Activated CD4-positive, alpha-beta T cell treated with anti-CD3 and anti-CD28 coated beads, Interleukin-2, amount 50 U/mL, for 1 hour (primary cell): ENCODE measurements at places on chromosomes 6 and 20.

DNA sequence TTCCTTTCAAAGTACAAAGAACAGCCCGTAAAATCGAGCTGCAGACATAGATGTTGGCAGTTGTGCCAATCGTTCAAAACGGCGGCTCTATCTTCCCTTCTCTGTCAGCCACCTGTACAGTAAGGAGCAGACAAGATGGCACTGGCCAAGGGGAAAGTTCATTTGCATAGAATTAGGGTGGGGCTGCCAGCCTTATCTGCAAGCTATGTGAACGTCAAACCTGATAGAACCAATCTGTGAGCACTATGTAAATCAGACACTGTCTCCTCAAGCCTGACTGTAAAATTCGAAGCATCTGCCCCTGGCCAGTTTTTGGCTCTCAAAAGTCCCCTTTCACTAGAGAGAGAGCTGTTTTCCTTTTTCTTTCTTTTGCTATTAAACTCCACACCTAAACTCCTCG, 374.5 kb downstream of the EPM2A start:
- no peak for DNase-seq

DNA sequence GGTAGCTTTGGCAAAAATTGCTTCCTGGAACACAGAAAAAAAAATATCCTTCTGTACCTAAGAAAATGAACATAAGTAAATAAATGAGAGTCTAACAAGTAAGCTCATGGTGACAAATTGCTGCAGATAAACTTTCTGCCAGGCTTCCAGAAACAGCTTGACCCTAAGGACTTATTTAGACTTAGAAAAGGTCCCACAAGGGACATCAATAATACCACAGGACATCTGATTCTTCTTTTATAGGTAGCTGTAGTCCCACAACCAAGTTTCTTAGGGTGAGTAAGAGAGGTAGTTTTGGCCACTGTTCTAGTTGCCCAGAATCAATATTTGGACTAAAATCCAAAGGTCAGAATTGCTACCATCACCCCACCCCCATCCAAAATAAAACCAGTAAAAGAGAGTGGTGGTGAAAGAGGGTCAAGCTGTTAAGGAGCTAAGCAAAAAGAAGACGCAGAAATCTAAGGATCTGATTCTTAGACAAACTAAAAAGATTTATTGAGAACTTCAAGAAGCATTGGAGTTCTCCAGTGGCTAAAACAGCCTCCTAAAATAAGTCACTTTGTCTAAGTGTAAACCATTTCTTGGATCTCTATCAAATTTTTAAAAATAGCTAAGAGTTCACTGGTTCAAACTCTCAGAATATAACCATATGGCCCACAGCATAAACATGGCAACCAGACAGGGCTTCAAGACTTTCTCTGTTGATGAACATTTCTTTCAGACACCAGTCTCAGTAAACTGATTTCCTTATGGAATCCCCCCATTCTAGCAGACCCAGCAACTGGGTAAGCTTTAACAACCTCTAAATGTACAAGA, 180.6 kb downstream of the PTPRK start:
- DNase-seq, result no peak

DNA sequence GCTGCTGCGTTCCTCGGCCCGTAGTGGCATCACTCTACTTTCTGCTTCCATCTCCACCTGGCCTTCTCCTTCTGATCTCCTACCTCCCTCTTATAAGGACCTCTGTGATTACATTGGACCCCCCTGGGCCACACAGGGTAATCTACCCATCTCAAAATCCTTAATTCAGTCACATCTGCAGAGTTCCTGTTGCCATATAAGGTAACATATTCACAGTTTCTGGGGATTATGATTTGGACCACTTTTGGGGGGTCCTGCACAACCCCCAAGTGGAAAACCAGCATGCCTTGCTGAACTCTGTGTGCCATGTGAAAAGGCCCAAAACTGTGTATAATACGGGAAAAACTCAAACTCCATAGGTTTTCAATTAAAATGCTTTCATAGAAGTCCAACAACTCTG, 51.1 kb downstream of the LY86 start:
- DNase-seq, result no peak

- DNase-seq, result no peak
Measured at GRCh38 chr6:27250277-27251111, 3.0 kb downstream of the PRSS16 start.

DNA sequence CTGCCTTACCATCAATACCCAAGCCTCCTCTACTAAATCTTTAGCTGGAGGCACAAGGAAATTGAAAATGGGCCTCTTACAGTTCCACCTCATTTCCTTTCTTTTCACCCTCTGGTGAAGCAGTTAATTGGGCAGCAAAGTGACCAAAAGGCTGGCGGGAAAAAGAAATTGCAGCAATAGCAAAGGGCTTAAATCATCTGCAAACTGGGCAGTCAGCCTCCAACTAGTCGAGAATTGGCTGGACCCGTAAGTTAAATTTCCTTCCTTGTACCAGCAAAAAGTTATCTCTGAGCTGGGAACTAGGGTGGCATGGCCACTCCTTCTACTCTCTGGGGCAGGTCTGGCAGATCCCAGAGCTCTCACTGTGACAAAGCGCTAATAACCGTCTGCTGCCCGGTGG, 33.5 kb downstream of the GHRH start:
- no peak for DNase-seq

GRCh38 chr20:59402681-59403080, 102.3 kb downstream of the EDN3 start:
- DNase-seq, result no peak

GRCh38 chr6:26033085-26033940, 53.9 kb upstream of the HFE start:
- DNase-seq, result peak; percentile 44

GRCh38 chr6:63352069-63352543, 32.3 kb upstream of the LGSN start:
- DNase-seq, result no peak

- no peak for DNase-seq
Measured at GRCh38 chr6:5379647-5380242, 118.4 kb downstream of the FARS2 start.

DNA sequence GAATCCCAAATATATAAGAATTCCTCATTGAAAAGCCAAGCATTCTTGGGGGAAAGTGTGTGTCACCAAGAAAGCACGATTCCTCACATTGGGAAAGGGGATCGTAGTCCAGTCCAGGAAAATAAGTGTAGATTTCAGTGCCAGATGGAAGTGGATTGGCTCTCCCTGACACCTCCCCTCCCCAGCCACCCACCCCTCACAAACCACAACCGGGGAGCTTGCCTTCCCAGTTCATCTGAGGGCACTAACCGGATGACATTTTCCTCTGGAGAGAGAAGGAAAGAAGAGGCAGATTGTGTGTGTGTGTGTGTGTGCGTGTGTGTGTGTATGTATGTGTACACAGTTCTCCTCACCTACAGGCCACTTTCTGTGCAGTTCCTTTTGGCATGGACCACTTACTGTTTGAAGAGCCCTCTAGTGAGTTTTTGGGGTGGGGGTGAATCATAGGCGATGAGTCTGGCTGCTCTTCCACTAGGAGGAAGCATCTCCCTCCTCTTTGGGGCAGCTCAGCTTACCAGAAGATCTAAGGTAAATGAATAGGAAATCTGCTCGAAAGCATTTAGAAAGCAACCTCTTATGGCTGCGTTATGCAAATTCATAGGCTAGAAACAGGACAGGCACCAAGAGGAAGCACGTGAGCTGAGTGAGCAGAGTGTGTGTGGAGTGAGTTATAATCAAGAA, 20.8 kb downstream of the DAAM2 start:
- DNase-seq, result no peak

GRCh38 chr20:14488756-14489479, 151.5 kb upstream of the FLRT3 start:
- DNase-seq, result no peak

DNA sequence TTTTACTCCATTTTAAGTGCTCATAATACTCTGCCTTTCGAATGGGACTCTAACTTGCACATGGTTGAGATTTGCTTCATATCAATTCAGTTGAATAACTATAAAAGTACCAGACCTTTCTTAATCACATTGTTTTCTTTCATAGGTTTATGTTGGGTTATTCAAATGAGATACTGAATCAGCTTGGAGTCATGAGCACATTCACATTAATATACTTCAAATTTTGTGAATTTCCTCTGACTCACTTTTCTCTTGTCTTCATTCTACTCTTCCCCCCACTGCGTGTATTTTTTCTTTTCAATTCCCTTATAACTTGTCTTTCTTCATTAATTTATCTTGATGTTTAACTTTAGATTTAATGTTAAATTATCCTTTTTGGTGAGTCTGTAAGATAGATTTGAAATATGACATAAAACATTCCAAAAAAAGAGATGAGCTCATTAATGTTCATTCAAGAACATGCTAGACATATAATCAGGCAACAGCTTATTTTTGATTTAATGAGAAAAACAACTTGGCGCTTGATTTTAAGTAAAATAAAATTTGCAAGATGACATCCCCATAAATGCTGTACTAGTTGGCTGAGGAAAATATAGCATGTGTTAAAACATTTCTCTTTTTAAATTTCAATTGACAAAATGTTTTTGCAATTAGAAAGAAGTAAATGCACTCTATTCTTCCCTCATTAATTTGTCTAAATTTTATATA, 736.0 kb downstream of the CD109 start:
- no peak for DNase-seq

- no peak for DNase-seq
Measured at GRCh38 chr6:158131926-158132325, 36.1 kb downstream of the SERAC1 start.

DNA sequence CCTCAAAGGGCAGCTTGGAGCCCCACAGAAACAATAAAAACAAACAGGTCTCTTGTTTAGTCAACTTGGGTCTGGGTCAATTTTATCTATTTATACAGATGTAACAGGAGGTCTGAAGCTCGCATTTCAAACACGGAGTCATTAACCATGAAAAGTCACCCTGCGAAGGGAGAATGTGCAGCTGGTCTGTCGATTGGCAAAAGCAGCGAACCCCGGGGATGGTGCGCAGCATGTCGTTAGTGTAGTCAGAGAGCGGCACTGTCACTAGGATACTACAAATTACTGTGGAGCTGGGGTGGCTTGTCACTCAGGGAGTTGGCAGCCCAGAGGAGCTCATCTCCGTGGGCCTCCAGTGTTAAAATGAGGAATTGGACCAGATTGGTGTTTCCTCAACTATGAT, 190.4 kb upstream of the ARG1 start:
- DNase-seq, result no peak

DNA sequence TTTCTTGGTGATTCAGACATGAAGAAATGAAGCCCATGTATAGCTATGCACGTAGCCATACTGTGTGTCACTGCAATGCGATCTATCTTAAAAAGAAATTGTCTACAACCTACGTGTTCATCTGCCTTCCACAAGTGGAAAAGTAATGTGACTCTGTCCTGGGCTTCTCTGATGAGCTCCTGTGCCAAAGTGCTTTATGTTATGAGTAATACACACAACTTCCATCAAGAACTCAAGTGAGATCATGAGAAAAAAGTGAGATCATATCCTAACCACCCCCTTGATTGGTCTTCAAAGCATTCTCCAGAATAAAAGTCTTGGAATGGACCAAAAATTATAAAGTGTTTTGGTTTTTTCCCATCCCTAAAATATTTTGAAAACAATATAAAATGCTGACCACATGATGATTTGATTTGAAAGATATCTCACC, 114.3 kb downstream of the DST start:
- DNase-seq, result no peak

- DNase-seq, result no peak
Measured at GRCh38 chr6:111794727-111795452, 78.4 kb downstream of the FYN start.

DNA sequence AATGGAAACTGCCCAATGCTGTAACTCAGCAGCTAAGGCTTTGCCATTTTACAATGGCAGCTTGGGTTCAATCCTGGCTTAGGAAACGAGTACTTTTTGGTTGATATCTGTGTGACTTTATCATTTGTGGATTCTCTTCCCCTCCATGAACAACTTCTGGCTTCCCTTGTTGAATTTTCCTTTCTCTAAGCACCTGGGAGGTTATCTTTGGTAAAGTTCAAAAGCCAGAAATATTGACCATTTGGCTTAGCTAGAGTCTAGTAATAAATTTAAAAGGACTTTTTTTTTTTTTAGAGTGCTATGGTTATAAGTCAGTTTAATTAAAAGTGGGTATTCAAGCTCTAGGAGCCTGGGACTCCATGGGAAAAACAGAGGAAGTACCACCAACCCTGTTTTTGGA, 31.7 kb upstream of the TPD52L1 start:
- DNase-seq, result no peak

- no peak for DNase-seq
Measured at GRCh38 chr20:63497946-63498935, 642 bp downstream of the EEF1A2 start.

DNA sequence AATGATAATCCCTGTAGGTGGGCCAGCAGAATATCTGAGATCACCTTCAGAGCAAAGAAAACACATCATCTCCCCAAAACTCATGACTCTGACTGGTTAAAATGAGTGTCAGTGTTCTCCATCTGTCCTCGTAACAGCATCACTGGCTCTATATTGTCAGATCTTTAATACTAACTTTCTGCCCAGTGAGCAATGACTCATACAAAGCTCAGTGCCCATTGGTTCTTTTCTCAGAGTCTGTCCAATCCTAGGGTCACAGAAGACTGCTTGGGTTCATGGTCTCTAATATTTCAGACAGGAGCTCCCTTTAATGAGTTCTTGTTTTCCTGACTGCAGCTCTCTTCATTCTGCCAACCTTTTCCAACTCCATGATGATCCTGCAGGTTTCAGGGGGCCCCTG, 36.4 kb downstream of the HLA-DPB1 start:
- DNase-seq, result no peak

DNA sequence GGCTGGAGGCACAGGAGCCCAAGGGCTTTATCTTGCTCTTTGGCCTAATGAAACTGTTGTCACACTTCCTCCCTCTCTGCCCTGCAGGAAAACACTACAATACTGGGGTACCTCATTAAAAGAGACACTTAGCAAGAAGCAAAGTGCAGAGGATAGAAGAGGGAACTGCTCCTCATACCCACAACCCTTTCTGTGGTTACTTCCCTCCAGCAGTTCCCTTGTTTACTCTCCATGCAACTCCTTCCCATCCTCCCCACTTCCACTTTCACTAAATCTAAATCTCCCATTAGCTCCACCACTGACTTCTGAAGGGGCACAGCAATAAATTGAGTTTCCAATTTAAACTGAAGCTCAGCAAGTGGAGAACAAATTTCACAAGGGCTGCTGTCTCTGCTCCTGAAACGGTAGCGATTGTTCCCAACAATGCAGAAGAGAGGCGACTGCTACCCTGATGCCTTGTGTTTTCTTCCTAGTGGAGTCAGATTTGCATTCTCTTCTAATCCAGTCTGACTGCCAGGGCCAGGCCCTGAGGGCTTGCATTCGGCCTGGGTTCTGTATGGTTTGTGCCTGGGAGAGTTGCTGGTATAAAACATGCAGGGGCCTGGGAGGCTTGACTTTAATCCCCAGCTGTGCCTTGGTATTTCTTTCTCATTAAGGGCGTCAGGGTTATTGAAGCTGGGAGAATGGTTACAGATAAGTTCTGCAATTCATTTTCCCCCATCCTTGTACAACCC, 454.7 kb downstream of the TFAP2B start:
- DNase-seq, result no peak

DNA sequence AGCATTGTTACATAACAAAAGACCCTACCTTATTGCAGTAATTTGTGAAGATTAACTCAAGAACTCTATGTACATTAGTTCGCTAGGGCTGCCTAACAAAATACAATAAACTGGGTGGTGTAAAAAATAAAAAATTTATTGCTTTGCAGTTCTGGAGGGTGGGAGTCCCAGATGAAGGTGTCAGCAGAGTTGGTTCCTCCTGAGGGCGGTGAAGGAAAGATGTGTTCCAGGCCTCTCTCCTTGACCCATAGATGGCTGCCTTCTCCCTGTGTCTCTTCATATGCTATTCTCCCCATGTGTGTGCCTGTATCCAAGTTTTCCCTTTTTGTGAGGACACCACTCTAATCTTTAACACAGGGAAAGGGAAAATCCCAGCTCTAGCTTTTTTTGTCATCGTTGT, 305 bp upstream of the VNN1 start:
- DNase-seq, result no peak

GRCh38 chr6:94562846-94563245, 1014.5 kb upstream of the MANEA start:
- DNase-seq, result no peak
